ENCODE measurements at places on chromosomes 11 and 22. TPM values are rescaled to one million over a fixed set of nuclear protein-coding genes. Genes with fewer than 3 reads are reported as not detected.

DNA sequence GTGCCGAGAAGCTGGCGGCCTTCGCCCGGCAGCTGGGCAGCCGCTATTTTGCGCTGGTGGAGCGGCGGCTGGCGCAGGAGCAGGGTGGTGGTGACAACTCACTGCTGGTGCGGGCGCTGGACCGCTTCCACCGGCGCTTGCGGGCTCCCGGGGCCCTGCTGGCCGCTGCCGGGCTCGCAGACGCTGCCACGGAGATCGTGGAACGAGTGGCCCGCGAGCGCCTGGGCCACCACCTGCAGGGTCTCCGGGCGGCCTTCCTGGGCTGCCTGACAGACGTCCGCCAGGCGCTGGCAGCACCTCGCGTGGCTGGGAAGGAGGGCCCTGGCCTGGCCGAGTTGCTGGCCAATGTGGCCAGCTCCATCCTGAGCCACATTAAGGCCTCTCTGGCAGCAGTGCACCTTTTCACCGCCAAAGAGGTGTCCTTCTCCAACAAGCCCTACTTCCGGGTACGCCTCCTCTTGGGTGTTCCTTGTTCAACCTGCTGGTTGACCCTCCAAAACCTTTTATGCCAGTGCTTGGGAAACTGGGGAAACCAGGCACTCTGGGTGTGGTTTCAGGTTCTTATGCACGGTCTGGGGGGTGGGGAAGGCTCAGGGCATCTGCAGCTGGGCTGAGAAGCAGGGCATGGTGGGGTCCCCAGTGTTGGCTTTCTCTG is 3.1 kb upstream of the TM7SF2 start:
- DNase-seq, result no peak

GRCh38 chr11:64633555-64634159 is 42.6 kb downstream of the SLC22A12 start:
- DNase-seq, result no peak

The SLN gene
- not detected for total RNA-seq

GRCh38 chr11:108199446-108200321 is 22.8 kb downstream of the NPAT start:
- peak; percentile 50 for DNase-seq

GRCh38 chr11:16337421-16338213 is 18.7 kb downstream of the SOX6 start:
- DNase-seq, result no peak

- no peak for DNase-seq
Measured at GRCh38 chr11:82930229-82930628, 28.7 kb downstream of the DDIAS start.

The C11orf97 gene
- total RNA-seq, result not detected

DNA sequence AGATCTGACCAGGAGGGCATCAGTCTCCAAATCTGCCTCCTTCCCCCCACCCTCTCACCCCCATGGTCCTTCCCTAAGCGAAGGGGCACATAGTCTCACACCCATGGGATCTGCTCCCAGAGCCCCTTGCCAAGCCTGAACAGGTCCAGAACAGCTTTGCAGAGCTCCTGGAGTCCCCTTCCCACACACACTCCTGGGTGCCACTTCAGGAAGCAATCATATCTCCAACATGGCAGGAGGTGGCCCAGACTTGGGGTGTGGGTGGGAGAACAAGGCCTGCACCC is 63.0 kb downstream of the MICAL3 start:
- no peak for DNase-seq

DNA sequence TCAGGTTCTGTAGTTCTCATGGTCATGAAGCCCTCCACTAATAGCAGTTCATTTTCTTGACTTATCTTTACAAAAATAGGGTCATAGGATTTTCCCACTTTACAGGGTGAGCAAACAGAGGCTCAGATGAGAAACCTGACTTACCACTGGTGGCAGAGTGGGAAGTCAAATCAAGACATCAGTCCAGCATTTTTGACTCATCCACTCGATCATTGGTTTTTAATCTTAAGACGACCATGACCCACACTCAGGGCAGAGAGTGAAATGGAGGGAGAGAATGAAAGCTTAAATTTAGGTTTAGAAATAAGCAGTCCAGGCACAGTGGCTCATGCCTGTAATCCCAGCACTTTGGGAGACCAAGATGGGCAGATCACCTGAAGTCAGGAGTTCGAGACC is 42.1 kb downstream of the RTL6 start:
- no peak for DNase-seq

All from epithelial cell of proximal tubule (primary cell).